ENCODE measurements at places on chromosomes 16 and 17.

DNA sequence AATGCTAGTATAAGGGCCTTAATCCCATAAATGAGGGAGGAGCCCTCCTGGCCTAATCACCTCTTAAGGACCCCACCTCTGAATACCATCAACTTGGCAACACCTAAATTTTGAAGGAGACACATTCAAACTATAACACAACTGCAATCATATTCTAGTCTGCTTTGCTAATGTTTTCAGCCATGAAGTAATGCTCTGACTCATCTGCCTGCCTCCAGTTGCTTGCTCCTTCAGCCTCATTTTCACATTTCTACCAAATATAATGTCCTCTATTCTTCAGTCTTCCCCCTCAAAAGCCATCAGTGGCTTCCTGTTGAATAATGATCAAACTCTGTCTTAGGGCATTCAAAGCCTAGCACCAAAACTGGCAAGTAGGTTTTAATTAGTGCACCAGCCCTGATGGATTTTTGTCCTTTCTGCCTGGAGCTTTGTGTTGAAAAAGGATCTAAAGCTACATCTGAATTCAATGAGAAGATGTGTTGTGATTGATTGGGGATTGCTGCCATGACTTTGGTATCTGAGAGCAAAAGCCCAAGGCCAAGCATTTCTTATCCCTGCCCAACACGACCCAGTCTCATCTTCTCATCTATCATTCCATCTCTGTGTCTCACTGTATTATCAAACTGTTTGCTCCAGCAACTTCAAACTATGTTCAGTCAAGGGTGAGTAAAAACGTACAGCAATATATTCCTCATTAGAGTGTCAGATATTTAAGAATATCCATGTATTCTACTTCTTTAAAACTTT lies 140.8 kb upstream of the ELAC2 start:
- no peak for DNase-seq

DNA sequence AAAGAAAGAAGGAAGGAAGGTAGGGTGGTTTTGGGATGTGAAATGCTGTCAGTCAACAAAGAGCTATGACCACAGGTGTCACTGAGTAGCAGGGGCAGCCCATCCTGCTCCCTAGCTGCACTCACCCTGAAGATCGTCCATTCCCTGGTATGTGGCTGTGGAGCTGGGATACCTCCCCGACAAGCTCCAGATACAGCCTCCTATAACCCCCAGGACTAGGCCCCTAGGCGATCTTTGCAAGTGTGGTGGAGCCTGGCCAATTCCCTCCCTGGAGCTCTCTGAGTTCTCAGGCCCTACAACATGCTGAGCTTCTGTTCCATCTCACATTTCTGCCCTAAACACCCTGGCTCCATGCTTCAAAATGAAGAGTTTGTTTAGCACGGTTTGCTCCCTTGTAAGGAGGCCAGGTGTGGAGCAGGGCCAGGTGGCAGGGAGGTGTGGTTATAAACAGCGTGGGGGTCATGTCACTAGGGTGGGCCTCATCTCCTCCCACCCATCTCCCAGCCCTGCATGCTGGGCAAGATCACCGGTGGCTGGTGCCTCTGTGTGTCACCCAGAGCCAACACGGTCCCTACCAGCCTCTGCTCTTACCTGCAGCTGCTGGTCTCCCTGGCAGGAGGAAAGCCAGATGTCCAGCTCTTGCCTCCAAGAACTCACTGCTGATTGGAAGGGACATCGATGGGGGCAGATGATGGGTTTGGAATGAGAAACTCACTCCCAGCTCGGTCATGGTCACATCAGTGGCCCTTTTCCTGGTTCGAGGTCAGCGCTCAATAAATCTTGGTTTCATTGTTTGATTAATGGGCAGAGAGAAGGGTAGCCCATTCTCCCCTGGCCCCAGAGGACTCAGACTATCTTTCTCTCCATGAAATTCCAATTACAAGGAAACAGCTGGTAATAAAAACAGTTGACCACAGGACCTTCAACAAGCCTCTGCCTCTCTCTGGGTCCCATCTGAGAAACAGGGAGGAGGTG lies 511.0 kb upstream of the CDH5 start:
- DNase-seq = no peak

DNA sequence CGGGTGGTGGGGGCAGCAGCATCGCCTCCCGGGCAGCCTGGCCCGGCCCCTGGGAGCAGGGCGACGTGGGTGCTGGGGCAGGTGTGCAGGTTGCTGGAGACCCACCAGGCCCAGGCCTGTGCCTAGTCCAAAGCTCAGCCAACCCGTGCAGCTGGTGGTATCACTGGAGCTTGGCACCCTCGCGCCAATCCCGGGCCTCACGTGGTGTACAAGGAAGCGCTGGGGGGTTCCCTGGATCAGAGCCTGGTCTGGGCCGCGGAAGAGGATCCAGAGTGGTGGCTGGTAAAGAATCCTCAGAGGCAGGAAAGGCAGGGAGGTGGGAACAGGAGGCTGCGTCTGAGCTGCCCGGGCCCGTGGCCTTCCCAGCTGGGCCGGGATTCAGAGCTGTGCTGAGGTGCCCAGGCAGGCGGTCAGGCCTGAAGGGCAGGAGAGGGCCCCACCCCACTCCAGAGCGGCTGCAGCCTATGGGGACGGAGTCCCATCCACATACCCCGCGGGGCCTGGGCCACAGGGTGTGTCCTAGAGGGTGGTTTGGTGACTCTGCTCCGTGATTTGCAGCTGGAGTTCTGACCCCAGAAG lies 36.2 kb downstream of the ZFPM1 start:
- DNase-seq = no peak

GRCh38 chr17:4790705-4791088 lies 1.9 kb downstream of the GLTPD2 start:
- no peak for DNase-seq

DNA sequence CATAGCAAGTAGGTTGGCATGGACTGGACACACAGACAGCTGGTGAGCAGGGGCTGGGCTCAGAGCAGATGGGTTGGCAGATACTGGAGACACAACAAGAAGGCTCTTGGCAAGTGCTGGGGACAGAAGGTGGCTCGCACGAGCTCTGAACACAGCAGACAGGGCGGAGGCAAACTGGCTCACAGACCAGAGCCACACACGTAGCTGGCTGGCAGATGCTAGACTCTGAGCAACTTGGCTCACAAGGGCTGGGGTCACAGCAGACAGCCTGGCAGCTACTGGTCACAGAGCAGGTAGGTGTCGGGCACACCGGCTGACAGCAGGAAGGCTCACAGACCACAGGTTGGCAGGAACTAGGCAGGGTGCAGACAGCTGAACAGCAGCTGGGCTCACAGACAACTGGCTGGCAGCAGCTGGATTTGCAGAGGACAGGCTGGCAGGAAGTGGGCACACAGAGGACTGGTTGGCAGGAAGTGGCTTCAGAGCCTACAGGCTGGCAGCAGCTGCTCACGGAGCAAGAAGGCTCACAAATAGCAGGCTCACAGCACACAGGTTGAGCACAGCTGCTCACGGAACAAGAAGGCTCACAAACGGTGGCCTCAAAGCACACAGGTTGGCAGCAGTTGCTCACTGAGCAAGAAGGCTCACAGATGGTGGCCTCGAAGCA lies 725 bp downstream of the KRTAP16-1 start:
- DNase-seq = no peak

- no peak for DNase-seq
Observed at GRCh38 chr17:17780922-17781590, 55.7 kb downstream of the SREBF1 start.

- DNase-seq = no peak
Observed at GRCh38 chr17:56735842-56736241, 97.9 kb downstream of the C17orf67 start.

DNA sequence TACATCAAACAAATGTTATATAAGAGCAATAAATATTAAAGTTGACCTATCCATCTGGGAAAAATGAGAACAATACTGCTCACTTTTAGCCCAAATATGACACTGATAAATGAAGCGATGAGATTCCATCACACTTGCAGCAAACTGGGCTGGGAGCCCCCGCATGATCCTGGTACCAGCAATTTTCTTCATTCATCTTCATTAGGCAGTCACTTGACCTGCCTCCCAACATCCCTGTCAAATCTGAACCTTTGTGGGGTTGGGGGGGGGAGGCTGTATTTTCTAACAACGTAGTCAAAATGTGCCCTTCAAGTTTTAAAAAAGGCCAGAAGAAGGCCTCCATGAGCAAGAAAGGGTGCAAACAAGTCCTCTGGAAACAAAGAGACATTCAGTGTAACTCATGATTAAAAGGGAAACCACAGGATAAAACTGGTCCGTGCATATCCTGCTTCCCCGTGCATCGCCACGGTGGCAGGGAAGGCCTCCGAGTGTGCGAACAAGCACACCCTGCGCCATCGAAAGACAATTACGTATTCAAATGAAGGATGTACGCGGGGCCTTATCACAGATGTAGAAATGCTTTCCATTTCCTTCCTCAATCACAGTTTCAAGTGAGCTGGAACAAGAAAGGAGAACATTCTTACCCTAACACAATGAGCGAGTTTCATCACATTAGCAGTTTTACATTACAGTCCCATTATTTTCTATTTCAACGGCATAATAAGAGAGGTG lies 48.4 kb downstream of the TOX3 start:
- DNase-seq = no peak

DNA sequence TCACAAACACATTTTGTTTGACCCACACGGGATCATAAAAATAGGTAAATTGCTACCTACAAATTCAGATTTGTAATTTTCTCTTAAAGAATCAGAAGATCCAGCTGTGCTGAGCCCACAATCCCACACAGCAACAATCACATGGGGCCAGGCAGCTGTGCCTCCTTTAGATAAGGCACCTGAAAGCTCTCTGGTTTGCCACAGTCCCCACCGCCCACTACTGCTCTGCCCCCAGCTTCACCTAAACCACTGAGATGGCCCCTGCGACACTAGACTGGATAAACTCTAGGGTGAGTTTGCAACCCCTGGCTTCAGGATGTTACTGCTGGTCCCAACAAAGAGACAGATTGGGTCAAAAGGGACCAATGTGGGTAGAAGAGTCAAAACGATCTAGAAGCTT lies 96.8 kb downstream of the GSG1L start:
- DNase-seq = no peak

DNA sequence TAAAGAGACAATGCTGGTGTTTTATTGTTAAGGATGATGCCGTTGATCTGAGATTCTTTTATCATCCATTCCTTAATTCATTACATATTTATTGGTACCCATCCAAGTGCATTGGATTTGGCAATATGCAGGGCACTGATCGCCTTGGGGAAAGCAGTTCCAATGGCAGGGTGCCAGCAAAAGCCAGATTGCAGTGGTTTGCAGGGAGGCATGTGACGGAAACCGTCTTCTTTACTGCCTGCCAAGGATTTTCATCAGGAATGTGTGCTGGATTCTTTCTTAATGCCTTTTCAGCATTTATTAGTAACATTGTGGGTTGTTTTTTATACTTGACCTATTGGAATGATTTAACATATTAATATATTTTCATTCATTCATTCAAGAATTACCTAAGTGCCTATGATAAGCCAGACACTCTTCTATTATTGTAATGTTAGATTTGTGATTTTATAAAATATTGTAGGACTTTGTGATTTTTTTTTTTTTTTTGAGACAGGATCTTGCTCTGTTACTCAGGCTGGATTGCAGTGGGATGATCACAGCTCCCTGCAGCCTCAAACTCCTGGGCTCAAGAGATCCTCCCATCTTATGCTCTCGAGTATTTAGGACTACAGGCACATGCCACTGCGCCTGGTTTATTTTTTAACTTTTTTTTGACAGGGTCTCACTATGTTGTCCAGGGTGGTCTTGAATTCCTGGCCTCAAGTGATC lies 93.4 kb upstream of the TNRC6A start:
- DNase-seq = no peak

- DNase-seq = peak; percentile 75
Observed at GRCh38 chr17:7841396-7841914, 7.4 kb downstream of the KDM6B start.

GRCh38 chr17:80802626-80803450 lies 188.8 kb upstream of the CHMP6 start:
- no peak for DNase-seq

All from stimulated activated CD8-positive, alpha-beta memory T cell treated with anti-CD3 and anti-CD28 coated beads, Interleukin-15, amount 100 ng/mL, for 24 hours (primary cell).